Putamen (tissue), 1 donor: ENCODE measurements at places on chromosomes 3 and 15.
A peak's percentile ranks its signal among the peaks of the same experiment; 100 is the strongest.

DNA sequence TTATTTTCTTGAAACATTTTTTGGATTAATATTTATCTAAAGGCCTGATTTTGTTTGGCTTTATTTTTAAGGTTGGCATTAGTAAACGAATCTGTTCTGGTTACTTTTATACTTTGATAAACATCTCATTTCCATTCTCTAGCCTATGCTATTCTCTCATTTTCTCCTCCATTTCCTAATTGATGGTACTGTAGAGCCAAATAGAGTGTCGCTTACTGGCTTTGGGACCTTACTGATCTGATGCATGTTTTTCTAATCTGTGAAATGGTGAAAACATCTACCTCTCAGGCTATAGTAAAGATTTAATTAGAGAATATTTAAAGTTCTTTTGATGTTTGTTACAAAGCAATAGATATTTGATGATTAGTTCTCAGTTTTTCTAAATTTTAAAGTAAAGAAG, 1.6 kb downstream of the LNP1 start:
- DNase-seq, result no peak

DNA sequence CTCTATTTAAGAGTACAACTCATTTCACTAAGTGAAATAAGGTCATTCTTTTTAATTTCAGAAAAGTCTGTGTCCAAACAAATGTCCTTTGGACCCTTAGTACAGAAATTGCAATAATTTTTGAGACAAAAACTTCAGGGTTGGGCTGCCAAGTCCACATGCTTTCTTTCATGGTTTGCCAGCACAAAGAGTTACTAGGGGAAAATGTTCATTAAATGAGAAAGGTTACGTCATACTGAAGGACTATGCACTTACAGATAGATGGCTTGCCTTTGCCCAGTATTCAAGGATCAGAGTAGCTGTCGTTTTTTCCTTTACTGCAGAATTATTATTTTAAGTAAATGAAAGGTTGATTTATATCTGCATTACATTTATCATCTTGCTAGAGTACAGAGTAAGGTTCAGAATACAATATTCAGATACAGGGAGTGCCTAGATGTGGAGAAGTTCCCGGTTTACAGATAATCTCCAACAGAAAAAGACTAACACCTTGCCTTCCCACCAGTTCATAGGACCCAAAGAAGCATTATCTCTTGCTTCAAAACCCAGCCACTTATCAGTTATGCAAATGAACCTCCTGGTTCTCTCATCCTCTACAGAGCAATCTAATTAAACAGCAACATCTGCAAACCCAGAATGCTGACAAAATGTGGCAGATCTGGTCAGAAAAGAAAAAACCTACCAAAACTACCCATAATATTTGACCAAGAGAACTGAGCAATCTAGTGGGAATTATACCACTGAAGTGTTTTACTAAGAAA, 179.3 kb downstream of the FRMD5 start:
- peak; percentile 24 for DNase-seq

DNA sequence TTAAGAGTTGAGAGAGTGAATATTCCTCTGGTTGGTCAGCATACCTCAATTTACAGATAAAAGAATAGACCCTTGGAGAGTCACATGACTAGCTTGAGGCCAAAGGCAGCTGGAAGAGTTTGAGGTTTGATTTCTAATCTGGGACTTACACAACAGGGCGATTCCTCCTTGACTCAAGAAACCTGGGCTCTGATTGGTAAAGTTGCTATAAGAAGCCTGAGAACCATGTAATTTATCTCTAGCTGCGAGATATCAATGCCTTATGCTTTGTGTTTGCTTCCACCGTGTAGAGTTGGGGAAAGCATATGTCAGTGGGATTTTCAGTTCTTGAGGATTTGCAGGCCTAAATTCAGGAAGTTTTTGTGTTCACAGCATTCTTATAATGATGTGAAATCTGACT, 206.0 kb downstream of the KLHL25 start:
- DNase-seq, result no peak

DNA sequence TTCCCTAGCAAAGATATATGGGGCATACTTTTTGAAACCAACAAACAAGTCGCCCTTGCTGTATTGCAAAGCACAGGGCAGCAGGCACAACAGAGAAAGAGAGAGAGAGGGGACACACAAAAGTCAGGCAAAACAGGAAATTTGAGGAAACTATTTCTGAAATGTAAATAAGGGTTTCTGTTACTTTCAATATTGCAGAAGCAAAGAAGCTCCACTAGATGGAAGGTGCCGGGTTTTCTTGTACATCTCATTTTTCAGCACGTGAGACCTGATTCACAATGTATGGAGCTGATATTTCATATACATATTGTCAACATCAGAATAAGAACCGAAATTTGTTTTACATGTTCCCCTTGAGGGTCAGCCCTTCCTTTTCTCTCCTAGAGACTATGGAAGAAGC, 127.4 kb downstream of the FOXP1 start:
- no peak for DNase-seq

- DNase-seq, result no peak
Measured at GRCh38 chr3:59845386-59845785, 795.6 kb upstream of the CFAP20DC start.

DNA sequence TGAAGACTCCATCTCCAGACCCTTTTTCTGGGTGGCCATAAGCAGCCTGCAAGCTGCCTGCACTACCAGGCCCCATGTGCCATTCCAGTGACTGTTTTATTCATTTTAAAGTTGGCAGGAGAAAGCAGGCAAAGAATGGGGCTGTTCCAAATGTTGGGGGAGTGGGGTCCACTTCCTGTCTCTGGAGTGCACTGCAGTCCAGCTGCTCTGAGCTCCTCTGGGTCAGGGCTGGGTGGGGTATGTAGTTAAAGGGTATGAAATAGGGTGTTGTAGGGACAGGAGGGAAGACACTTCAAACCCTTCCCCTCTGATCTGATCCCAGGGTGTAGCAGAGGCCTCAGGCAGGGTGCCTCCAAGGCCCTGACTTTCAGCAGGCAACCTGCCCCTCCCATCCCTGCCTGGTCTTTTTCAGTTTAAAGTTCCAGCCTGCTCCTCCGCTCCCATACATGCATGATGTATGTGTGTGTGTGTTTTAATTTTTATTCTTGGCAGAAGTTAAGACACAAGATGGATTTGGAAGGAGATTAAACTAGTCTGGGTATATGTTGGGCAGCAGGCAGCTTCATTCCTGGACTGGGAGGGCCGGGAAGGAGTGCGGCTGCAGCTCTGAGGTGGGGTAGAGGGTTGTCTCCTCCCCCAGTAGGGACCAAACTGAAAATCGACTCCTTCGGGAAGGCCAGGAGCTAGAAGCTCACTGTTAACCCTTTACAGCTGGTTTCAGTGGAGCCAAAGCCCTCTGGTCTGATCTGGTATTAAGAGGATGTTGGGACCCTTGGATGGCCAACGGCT, 17.3 kb downstream of the BOC start:
- no peak for DNase-seq

DNA sequence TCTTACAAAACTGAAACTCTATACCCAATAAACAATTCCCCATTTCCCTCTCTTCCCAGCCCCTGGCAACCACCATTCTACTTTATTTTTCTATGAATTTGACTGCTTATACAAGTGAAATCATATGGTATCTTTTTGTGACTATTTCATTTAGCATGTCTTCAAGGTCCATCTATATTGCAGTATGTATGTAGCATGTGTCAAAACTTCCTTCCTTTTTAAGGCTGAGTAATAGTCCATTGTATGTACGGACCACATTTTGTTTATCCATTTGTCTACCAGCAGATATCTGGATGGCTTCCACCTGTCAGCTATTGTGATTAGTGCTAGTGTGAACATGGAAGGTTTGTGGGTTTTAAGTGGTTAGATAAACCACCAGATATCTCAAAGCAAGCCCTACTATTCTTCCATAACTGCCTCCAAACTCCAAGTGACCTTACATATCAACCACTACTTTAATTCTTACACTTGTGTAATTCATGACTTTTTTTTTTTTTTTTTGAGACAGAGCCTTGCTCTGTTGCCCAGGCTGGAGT, 134.7 kb downstream of the TMCC1 start:
- no peak for DNase-seq

DNA sequence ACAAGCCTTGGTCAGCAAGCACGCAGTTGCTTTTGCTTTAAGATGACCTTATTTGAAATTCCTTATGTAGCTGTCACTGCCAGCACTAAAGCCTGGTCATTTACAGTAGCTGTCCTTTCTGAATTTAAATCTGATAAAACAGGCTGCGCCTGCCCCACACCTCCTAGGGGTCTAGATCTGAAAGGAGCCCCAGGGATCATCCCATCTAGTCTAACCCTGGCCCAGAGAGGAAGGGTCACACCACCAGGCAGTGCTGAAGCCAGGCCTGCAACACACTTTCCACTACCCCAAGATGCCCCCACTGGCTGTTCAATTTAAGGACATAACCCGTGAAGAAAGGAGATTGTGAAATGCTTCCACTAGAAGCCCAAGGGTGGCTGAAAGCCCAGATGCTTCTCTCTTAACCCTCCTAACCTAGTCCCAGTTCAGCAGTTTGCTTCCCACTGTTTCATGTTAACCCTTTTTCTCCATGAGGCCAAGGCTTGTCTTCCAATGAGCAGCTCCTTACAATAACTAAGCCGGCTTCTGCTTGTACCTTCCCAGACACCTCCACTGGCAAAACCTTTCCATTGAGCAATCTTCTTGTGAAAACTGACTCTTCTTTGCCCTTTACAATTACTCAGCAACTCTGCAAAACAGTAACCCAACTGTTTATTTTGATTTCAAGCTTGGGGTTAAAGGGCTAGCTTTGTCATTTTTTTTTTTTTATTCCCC, 198.9 kb upstream of the LPP start:
- no peak for DNase-seq

DNA sequence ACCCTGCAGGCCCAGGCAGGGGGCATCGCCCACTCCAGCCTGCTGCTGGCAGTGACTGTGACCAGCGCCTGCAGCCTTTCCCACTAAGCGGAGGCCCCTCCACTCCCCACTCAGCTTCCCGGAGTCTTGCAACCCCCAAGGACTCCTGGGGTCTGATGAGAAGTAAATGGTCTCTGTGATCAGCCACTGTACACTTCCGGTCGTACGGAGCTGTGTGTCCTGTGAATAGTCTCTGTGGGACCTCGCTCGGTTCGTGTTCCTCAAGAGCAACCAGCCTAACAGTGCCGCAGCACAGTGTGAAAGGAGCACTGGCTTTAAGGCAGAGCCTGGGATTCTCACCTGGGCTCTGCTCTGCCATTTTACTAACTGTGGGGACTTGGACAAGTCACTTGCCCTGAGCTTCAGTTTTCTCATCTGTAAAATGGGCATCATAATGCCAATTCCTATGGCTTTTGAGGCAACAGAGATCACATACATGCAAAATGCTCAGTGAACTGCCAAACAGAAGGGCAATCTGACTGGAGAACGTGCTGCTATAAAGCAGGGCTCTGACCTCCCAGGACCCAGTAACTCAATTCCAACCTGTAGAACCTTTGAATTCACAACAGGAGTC, 26.7 kb downstream of the TMEM43 start:
- no peak for DNase-seq

GRCh38 chr15:43538091-43538490, 20.7 kb downstream of the MAP1A start:
- DNase-seq, result no peak

GRCh38 chr15:73950479-73950830, 24.2 kb downstream of the LOXL1 start:
- DNase-seq, result no peak

GRCh38 chr3:45515999-45516725, 78.4 kb upstream of the LIMD1 start:
- DNase-seq, result no peak

DNA sequence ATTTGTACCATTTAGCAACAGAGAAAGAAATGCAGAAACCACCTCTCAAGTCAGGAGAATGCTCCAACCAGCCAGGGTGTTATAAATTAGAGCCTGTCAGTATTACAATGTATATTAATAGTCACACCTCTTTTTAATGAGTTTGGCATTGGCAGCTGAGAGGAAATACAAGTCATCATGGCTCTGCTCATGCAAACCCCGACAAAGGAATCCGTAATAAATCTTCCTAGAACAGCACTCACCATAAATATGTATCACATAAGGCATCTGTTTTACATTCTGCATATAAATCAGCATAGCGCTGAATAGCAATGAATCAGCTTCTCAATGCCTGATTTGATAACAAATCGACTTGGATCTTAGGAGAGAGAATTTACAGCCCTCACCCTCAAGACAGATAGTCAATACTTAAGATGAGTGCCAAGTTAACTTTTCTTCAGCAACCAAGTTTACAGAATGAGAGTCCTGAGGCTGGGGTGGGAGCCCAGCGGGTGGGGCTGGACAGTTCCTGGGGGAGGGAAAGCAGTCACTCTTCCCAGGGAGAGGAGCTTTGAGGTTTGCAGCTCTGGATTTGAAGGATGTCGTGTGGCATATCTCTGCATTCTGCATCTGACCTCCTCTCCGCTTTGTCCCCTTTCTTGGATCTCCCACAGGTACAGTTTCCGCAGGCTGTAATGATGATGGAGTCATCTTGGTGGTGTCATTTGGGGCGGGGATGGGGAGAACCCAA, 1034.4 kb upstream of the NR2F2 start:
- DNase-seq, result no peak

GRCh38 chr15:59116141-59116540, 11.2 kb downstream of the CCNB2 start:
- no peak for DNase-seq

DNA sequence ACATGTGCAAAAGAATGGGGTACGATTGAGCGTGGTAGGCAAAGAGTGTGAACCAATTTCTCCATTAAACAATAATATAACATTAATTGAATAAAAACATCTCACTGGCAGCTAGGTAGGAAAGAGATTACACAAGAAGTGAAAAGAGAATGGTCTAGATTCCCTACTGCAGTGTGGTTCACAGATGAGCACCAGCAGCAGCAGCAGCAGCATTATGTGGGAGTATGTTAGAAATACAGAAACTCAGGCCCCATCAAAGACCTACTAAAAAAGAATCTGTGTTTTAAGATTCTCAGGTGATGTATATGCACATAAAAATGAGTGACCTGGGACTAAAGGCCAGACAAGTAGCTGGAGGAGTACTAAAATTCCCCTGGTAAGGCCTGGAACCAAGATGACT, 118.2 kb downstream of the ADAM10 start:
- no peak for DNase-seq

DNA sequence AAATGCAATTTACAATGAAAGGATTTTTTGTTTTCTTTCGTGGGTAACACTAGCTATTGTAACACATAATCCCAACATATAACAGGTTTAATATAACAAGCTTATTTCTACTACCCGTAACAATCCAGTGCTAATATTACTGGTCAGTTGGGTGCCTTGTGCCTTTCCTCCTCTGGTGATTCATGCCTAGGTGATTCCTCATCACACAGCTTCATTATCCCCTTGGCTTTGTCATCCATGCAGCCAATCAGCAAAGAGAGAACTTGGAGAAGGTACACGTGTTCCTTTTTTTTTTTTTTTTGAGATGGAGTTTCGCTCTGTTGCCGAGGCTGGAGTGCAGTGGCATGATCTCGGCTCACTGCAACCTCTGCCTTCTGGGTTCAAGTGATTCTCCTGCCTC, 30.7 kb downstream of the CHST14 start:
- no peak for DNase-seq
